ENCODE measurements at places on chromosomes 11 and 22. TPM values are rescaled to one million over a fixed set of nuclear protein-coding genes. Genes with fewer than 3 reads are reported as not detected.

DNA sequence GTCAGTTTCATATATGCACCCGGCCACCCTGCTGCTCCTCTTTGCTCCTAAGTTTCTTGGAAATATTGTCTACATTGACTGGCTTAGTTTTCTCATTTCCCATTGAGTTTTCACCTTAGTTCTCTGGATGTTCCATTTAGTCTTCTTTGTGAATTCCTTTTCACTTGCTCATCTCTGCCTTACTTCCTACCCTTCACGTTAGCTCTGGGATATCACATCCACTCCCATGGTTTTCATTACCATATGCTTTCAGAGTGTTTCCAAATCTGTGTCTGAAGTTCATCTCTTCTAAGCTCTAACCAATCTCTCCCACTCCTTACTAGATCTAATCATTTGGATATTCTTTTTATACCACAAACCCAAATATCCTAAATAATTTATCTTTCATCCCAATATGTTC lies 226.4 kb downstream of the FAM76B start:
- no peak for DNase-seq

- DNase-seq, result no peak
Observed at GRCh38 chr11:118998388-118998717, 415 bp downstream of the CENATAC start.

GRCh38 chr11:112826026-112826425 lies 135.2 kb upstream of the NCAM1 start:
- DNase-seq, result no peak

DNA sequence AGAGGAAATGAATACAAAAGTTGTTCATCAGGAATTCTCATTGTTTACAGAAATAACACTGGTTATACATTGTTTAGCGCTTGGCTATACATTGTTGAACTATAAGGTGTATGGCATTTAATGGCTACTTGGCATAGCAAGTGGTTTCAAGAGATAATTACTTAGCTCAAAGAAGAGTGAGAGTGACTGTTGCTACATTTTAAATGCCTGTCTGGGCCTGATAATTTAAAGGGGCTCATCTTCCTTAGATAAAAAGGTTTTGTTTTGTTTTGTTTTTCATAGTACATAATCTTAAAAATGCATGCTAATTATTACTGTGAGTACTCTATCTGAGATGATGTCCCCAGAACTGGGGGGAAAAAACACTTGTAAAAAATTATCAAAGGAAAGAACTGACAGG lies 1.5 kb upstream of the SMPD1 start:
- DNase-seq, result no peak

DNA sequence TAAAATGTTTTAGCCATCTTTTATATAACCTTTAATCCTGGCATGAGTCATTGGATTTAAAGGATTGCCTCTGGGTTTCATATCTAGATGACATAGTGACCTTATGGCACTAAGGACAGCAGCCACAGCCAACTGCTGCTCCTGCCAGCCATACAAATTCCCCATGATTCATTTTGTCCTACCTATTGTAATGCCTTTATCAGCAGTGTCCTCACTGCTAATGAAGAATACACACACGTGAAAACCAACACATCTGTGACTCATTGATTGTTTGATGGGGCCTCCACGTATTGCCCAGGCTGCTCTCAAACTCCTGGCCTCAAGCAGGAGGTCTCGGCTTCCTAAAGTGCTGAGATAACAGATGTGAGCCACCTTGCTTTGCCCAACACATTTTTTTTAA lies 1.8 kb downstream of the LDHAL6A start:
- DNase-seq, result no peak

GRCh38 chr11:104435494-104435893 lies 271.5 kb upstream of the PDGFD start:
- DNase-seq, result no peak

GRCh38 chr11:112516755-112517154 lies 256.1 kb upstream of the PLET1 start:
- no peak for DNase-seq

- DNase-seq, result no peak
Observed at GRCh38 chr11:121929581-121929980, 186.4 kb downstream of the BLID start.

- DNase-seq, result no peak
Observed at GRCh38 chr11:34331329-34331728, 26.5 kb downstream of the ABTB2 start.

- DNase-seq, result no peak
Observed at GRCh38 chr11:85307366-85307765, 319.8 kb downstream of the DLG2 start.

DNA sequence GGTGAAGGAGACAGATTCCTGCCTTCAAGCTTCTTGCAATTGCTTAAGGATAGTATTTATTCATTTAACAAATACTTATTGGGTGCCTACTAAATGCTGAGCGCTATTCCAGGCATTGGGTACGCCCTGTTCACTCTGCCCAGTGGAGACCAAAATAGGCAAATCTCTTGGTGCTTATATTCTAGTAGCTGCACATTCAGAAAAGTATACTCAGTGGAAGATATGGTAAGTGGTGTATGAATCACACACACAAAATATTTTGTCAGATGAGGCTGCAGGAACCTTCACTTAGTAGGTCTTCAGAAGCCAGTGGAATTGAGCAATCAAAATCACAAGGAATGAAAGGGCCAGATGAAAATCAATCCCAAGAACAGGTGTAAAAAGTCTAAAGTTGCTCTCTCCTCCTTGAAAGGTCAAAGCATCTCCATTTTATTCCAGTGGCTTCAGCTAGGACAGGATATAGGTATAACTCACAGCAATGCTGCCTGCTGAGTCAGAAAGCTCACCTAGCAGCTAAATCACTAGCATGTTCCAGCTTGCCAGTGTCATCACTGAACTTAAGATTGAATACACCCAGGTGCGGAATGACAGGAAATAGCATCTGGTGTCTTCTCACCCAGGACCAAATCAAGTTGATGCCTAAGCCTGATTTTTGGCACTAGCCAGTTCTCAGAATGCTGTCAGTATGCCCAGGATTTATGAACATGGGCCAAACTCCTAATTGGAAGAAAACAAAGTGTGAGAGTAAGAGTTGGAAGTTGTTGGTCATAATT lies 83.9 kb downstream of the AMOTL1 start:
- no peak for DNase-seq

- no peak for DNase-seq
Observed at GRCh38 chr11:104704888-104705287, 193.4 kb downstream of the CASP12 start.

DNA sequence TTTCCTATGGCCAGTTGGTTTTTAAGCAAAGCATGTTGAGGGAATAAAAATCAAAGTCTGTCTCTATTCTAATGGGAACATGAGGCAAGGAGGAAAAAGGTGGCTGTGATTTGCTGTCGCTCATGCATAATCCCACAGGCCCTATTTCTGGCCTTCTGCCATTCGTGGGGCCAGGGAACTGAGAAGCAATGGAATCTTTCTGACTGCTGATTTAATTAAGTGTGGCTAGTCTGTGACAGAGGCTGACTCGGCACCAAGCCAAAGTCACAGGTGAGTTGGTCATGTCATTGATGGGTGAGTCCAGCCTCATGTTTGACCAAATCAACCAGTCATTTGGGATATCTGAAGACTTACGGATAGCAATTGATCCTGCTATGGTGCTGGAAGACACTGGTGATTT lies 429.3 kb upstream of the CADM1 start:
- no peak for DNase-seq

- DNase-seq, result no peak
Observed at GRCh38 chr11:46387456-46387855, 4.1 kb downstream of the CHRM4 start.

DNA sequence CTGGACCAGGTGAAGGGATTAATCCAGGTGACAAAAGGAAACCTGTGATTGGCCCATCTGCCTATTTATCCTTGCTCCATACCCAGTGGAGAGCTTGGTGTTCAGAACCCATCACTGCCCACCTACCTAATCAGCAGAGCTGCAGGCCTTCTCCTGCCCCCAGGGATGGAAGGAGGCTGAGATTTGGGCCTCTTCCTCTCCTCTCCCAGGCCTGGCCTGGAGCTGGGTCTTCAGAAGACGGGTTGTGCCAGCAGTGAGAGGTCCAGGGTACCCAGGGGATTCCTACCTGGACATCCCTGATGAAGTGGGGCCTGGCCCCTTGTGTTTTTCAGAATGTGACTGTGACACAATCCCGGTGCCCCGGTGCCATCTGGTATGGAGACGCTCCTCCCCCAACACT lies 80.3 kb upstream of the MYOD1 start:
- no peak for DNase-seq

Gene NTM
- total RNA-seq, result 0.69 TPM

Gene MYBPC3
- total RNA-seq, result not detected

Gene PHF21B
- not detected for total RNA-seq

Gene ANGPTL5
- not detected for total RNA-seq

Gene PLAAT2
- total RNA-seq, result not detected

Gene PANX3
- total RNA-seq, result not detected

Gene B3GAT3
- total RNA-seq, result 21.4 TPM

Gene CASTOR1
- 6.3 TPM for total RNA-seq

Gene SHANK3
- total RNA-seq, result 3.8 TPM

Gene TTLL1
- total RNA-seq, result 1.3 TPM

Gene CTR9
- 21.8 TPM for total RNA-seq

Gene MMP13
- not detected for total RNA-seq

Gene OR51B2
- total RNA-seq, result not detected

Gene CTNND1
- total RNA-seq, result 19.7 TPM

Gene PRG3
- not detected for total RNA-seq

All from gastrocnemius medialis (tissue), 4 donors.